SJCRH30 (cell line): ENCODE measurements at places on chromosomes 5 and 9.

- no peak for DNase-seq
These were observed 65.0 kb downstream of the ST8SIA4 start for GRCh38 chr5:100838048-100838473.

DNA sequence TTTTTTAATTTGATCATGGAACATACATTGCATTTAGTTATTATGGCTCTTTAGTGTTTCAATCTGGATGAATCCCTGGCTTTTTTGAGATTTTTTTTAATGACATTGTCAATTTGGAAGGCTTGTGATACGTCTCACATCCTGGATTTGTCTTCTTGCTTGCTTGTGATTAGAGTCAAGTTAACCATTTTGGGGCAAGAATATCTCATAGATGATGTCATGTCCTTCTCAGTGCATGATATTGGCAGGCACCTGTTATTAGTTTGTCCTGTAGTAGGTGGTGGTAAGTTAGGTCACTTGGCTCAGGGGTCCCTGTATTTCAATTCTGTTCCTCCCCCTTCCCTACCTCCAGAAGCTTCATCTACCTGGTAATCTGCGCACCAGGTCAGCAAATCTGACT, 3.3 kb downstream of the PSD2 start:
- DNase-seq = no peak

- peak; percentile 4 for DNase-seq
These were observed 1967.0 kb upstream of the CDH9 start for GRCh38 chr5:29005386-29005785.

DNA sequence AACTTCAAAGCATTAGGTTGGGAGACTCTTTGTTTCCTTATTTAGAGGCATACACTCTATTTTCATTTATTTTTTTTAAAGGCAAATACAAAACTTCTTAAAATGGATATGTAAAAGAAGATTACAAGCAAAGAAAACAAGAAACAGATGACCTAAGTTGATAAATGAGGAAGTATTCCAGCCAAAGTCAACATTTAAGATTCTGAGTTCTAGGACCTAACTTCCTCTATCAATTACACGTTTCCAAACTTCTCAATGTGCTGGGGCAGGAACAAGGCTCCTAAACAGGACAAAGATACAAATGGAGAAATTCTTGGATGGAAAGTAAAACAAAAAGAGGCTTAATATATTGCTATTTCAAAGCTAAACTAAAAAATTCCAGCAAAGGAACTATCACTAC, 89.5 kb downstream of the TLE1 start:
- DNase-seq = no peak

DNA sequence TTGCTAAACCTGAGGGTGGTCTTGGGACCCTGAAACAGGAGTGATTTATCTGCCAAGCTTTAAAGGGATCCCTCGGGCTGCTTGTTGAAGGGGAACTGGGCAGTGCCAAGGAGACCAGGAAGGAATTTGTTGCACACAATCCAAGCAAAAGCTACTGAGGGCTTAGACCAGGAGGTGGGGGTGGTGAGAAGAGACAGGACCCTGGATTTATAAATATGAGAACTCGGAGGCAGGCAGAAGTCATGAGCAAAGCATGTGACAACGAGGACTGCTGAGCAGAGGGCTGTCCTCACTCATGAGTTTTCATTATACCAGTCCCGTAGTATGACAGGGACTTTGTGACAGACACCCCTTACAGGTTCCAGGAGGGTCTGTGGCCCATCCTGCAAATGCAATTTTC, 237.3 kb downstream of the DRD1 start:
- no peak for DNase-seq
